Activated T-helper 1 cell treated with anti-CD3 and anti-CD28 coated beads, Interleukin-2, amount 50 U/mL, for 16 hours (primary cell): ENCODE measurements at places on chromosomes 5 and 9.

- DNase-seq, result no peak
Observed at GRCh38 chr5:543351-543750, 19.1 kb upstream of the SLC9A3 start.

GRCh38 chr5:902129-902916, 9.6 kb downstream of the TRIP13 start:
- no peak for DNase-seq

GRCh38 chr9:89797255-89797654, 192.4 kb downstream of the GADD45G start:
- no peak for DNase-seq

DNA sequence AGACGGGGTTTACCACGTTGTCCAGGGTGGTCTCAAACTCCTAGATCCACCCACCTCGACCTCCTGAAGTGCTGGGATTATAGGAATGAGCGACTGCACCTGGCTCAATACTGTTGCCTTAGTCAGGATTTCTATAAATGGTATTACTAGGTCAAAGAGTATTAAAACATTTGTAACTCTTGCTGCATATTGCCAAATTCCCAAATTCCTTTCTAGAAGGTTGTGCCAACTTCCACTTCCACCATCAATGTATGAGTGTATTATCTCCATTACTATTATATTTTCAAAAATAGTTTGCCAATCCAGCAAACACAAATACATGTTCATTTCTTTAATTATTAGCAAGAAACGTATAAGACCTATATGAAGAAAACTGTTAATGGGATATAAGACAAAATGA, 10.6 kb downstream of the PTGR1 start:
- no peak for DNase-seq

GRCh38 chr5:171437286-171437821, 17.9 kb downstream of the FGF18 start:
- no peak for DNase-seq

DNA sequence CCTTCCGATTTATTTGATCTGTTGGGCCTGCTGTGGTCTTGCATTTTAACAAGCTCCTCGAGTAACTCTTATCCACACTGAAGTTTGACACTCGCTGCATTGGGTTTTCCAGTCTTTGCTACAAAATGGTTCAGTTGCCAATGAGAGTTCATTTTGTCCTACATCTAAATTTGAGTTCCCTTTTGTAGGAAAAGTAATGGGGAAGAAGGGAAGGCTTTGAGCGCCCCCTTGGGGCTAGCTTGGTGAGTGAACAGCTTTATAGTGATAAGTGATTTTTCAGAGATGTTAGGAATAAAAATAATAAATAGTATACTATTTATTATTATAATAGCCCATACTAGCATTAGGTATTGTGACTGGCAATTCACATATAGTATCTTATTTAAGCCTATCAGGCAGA, 89.9 kb upstream of the GNAQ start:
- peak; percentile 17 for DNase-seq

DNA sequence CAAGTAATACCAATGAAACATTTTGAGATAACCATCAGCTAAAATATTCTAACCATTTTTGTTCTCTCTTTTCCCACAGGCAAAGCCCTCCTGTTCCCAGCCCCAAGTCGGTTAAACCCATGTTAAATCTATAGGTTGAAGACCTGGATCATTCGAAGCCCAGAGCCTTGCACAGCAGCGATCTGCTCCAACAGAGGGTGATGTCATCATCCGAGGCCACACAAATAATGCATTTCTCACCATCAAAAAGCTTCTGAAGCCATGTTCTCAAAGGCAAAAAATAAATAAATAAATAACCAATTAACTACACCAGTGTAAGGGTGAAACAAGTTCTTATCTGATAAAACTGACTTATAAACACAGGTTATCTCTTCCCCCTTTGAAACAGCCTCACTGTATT, 169.2 kb downstream of the ENTREP1 start:
- DNase-seq, result no peak

GRCh38 chr5:76662521-76662920, 39.3 kb upstream of the F2RL2 start:
- no peak for DNase-seq

DNA sequence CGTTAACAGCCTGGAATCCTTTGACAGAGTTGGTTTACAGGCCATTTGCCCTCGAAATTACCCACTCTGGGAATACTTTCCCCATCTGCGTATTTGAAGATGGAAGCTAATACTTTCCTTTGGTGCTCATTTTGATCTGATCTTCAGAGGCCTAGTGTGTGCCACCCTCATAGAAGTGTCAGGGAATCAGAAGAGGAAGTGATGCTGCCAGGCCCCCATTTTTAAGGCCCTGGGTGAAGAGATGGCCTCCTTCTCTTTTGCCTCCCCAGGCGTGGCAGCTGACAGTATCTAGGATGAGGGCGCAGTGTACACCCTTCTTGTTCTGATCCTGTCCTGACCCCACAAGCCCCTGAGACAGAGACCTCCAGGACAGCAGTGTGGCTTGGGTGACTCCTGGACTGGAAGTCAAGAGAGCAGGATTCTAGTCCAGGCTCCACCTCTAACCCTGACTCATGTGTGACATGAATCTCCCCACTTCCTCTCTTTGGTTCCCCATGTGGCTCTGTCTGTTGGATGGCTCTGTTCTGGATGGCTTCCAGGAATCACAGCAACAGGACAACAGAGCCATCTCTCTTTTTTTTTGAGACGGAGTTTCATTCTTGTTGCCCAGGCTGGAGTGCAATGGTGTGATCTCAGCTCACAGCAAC, 27.8 kb downstream of the CSF1R start:
- DNase-seq, result no peak

DNA sequence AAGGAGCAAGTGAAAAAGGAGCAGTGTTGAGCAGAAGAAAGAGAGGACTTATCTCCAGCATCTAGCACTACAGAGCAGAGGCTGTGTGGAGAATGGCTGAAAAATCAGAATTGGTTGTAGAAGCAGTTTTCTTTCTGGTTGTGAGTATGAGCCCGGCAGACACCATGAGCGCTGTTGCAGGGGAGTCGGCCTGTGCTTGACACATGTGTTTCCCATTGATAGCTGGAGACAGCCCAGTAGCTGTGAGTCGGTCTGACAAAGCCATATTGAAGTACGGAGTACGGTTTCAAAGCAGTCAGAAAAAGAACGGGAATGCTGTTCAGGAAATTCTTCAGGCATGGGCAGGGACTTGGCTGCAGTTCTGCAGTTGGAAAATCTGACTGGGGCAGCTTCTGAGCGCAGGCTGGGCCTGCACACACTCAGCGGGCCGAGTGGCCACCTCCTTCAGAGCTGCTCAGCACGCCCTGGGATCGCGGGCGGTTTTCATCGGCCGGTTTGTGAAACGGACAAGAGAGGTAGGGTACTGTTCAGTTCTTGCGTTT, at the start of gene SGCD:
Gene SGCD, plus strand, starts transcription at position 447 of the 542 bp plus-strand sequence.
- DNase-seq, result no peak

DNA sequence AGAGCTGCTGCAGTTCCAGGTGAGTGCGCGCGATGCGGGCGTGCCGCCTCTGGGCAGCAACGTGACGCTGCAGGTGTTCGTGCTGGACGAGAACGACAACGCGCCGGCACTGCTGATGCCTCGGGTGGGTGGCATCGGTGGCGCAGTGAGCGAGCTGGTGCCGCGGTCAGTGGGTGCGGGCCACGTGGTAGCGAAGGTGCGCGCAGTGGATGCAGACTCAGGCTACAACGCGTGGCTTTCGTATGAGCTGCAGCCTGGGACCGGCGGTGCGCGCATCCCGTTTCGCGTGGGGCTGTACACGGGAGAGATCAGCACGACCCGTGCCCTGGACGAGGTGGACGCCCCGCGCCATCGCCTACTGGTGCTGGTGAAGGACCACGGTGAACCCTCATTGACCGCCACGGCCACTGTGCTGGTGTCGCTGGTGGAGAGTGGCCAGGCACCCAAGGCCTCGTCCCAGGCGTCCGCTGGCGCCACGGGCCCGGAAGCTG, 2.0 kb downstream of the PCDHA3 start:
- DNase-seq, result no peak

- no peak for DNase-seq
Observed at GRCh38 chr9:38212016-38212415, 143.0 kb upstream of the SHB start.

GRCh38 chr5:154467655-154468354, 10.2 kb downstream of the HAND1 start:
- peak; percentile 64 for DNase-seq

DNA sequence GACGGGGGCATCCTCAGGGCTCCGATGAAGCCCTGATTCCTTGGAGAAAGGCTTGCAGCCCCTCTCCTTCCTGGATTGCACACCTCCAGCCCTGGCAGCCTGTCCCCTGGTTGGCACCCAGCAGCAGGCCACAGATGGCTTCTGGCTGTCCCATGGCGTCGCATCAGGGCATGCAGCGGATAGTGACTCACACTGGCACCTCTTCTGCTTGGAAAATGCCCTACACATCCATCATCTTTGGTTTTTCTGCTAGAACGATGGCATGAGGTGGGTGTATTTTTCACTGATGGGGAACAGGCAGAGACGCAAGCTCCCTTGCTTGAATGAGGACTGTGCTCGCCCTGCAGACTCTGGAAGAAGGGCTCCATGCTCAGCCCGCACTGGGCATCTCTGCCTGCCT, 23.2 kb upstream of the IER5L start:
- DNase-seq, result no peak

DNA sequence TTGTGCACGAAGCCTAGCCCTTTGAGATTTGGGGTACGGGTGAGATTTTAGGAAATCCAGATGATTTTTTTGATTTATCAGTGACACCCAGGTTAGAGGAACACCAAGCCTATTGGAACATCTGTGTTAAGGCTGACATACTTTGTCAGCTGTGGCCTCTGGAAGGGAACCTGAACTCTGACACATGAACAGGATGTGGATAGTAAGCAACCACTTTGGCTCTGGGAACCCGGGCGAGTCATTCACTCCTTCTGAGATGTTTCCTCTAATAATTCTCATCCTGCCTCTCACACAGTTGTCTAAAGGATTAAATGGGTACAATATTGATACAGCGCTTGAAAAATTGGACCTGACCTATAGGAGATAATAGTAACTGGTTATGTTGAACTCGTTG, 67.8 kb downstream of the FGF1 start:
- no peak for DNase-seq

- no peak for DNase-seq
Observed at GRCh38 chr9:110030632-110031031, 177.3 kb downstream of the C9orf152 start.

DNA sequence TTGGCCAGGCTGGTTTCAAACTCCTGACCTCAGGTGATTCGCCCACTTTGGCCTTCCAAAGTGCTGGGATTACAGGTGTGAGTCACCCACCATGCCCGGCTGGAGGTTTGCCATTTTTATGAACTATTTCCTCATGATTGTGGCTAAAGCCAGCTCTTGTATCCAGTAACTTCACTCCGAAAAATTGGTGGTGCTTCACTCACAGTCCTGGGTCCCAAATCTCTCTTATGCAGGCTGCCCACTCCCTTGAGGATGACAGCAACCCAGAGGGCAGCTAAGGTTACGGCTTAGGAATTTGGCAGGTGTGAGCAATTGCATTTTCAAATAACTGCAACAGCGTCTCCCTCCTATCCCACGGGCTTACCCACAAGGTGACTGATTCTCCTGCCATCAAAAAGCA, 23.4 kb upstream of the FUBP3 start:
- DNase-seq, result no peak

DNA sequence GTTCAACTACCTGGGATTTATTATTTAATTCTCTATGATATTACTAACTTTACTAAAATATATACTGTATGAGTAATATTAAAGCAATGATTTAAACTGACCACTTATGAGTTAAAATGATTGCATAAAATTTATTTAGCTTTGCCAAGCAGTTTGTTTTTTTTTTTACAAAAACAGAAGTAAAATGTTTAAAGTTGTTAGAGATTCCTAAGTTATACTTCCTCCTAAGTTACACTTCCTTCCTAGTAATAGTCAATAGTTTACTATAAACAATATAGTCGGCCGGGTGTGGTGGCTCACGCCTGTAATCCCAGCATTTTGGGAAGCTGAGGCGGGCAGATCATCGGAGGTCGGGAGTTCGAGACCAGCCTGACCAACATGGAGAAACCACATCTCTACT, 23.7 kb upstream of the LRRC19 start:
- no peak for DNase-seq

- no peak for DNase-seq
Observed at GRCh38 chr5:174532455-174533453, 191.6 kb upstream of the MSX2 start.
